NCI-H446 (cell line): ENCODE measurements at places on chromosomes 1 and 21.

GRCh38 chr1:157194731-157195520 is 56.7 kb upstream of the ETV3 start:
- DNase-seq: no peak

DNA sequence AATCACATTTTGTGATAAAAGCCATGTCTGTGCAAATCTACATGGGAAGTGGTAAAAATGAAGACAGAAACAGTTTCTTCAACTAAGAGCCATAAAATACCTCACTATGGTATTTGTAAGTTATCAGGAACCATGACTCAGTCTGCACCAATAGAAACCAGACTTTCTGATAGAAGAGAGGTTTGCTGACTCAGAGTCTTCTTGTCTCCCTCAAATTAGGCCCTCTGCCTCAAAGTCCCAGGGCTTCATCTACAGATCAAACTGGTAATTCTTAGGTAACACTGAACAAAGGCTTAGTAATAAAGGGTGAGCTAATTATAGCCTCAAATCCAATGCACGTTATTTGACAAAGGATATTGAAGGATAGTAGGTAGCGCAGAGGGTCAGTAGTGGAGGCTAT is 30.9 kb upstream of the SSX2IP start:
- no peak for DNase-seq

GRCh38 chr1:156111355-156111962 is 3.1 kb upstream of the LMNA start:
- peak; percentile 31 for DNase-seq

GRCh38 chr1:67733681-67734322 is 48.8 kb downstream of the GADD45A start:
- no peak for DNase-seq

- DNase-seq: no peak
Measured at GRCh38 chr1:25703671-25704266, 87.2 kb downstream of the MAN1C1 start.

DNA sequence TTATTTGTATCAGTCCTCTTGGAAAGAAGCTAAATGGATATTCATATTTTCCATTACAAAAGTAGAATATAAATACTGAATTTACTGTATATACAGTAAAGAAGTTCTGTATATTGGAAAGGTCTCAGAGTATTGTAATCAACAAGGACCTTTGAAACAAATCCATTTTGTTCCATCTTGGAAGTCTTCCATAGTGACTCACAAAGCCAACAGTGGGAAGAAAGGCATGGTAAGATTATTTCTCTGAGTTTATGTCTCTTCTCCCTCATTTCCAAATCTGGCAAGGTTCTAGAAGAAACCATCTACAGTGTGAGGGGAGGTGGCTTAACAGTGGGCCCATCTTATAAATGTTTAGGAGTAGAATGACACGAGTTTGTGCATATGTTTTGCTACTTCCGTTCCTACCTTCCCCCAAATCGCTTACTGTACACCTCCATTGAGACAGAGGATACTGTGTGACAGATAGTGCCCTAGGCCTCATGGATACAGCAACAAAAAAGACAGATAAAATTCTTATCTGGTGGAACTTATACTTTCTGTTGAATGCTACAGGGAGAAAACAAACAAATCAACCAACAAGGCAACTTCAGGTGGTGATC is 22.1 kb upstream of the SSX2IP start:
- DNase-seq: peak; percentile 38

DNA sequence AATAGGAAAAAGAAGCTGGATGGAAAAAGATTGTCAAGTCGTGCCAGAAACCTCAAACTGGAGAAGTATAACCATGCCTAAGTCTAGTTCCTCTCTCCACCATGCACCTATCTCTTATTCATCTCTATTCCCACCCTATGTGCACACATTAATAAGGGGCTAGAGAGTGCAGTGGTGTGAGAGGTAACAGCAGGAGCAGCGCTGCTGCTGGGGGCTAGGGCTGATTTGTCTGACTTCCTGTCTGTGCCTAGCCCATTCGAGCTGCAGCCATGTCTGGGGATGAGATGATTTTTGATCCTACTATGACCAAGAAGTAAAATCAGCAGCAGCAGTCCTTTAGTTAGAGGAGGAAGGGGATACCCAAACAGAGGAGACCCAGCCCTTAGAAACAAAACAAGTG is 43.0 kb downstream of the TRIM33 start:
- no peak for DNase-seq

DNA sequence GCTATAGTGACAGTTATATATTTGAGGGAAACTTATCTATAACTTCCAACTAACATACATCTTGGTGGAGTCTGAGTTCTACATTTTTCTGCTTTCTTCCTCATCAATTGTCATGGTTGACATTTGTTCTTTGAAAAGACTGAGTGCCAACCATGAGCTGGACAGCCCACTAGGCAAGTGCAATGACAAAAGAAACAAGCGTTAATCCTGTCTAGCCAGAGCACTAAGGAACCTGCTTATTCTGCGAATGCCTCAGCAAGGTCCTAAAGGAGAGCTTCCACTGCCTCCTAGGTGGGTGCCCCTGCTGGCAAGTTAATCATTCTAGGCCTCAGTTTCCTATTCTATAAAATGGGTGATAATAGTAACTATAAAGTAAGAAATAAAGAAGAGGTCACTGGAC is 44.8 kb downstream of the IRF2BP2 start:
- DNase-seq: no peak

- DNase-seq: no peak
Measured at GRCh38 chr21:37767984-37768383, 148.3 kb downstream of the KCNJ6 start.

DNA sequence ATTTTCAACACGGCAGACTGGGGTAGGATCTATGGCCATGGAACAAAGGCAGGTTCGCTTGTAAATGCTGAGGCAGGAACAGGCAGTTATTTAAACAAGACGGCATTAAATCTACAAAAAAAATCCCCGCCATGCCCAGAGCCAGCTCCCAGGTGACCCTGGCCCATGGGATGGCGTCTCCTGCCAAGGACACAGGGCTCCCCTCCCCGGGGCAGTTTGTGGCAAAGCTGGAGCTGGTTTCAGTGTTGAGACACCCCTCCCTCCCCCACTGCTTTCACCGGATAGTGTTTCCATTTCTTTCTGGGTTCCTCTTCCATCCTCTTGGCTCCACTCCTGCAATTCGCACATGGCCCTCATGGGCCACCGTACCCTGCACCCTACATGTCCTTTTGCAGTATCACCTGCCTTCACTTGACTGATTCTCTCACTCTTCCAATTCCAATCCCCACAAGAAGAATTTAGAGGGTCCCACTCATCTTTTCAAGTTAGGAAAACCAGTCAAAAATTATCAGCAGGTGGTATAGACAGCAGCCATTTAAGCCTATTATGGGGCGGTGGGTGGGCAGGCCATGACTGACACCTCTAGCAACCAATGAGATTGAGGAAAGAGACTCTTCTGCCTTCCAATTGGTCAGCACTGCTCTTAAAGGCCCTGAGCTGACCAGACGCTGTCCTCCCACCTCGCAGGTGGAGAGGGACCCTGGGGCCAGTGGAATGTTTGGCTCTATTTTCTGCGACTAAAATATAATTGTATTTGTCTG is 52.0 kb downstream of the OLIG1 start:
- DNase-seq: peak; percentile 34

DNA sequence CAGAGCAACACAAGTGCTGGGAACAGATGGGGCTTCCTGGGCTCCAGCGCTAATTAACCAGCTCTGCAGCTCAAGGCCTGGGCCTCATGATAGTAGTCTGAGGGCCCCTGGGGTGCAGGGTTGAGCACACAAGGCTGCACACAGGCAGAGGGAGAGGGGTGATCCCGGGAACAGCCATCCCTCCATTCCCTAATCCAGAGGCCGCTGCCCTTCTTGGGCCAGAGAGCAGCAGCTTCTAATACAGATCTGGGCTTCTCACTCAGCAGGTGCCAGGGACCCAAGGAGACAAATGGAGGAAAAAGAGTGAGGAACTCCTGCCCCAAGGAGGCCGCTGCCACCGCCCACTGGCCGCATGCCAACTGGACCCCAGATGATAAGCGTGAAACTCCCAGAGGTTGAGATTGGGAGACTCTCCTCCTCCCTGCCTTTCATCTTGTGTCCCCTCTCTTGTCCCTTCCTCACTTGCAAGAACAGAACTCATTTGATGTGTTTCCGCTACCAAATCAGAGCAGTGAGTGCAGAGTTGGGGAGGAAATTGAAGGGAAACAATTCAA is 58.0 kb upstream of the IFNAR2 start:
- no peak for DNase-seq

DNA sequence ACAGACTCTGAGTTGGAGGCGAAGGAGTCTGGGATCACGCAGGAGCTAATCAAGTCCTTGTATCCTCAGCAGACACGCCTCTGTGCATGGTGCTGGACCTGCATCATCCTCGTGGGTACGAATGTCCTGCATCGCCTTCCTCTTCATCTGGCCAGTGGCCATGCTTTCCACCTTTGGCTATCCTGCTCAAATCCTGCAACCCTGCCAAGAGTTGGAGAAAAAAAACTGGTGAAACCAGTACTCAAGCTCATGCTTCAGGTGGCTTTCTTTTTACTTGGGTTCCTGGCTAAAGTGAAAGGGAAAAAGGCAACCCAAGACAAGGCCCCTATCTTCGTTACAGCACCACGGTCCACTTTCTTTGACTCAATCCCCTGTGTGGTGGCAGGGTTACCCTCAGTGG is 8.9 kb downstream of the SETSIP start:
- DNase-seq: no peak

- peak; percentile 13 for DNase-seq
Measured at GRCh38 chr1:221884821-221885220, 142.9 kb upstream of the DUSP10 start.

GRCh38 chr1:201226178-201226514 is 35.5 kb downstream of the IGFN1 start:
- no peak for DNase-seq

- DNase-seq: no peak
Measured at GRCh38 chr21:27693376-27693775, 726.5 kb upstream of the ADAMTS5 start.

DNA sequence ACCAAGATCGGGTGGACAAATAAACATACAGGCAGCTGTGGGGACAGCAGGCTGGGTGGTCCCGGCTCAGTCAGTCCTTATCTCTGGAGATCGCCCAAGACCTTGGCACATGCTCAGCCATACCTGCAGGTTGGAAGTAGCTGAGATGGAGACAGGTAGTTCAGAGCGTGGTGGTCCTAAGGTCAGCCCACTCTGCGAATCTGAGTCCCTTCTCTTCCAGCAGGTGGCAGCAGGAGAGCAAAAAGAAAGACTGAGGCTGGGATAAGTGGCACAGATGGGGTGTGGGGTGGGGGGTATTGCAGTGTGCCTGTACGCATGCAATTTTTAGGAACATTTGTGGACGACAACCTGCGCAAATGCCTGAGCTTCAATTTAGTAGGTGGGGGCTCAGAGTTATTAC is 104.9 kb downstream of the TENT5C start:
- peak; percentile 29 for DNase-seq

GRCh38 chr21:42039911-42040351 is 29.8 kb upstream of the ZBTB21 start:
- DNase-seq: no peak

GRCh38 chr1:2050793-2051682 is 827 bp downstream of the PRKCZ start:
- DNase-seq: no peak

DNA sequence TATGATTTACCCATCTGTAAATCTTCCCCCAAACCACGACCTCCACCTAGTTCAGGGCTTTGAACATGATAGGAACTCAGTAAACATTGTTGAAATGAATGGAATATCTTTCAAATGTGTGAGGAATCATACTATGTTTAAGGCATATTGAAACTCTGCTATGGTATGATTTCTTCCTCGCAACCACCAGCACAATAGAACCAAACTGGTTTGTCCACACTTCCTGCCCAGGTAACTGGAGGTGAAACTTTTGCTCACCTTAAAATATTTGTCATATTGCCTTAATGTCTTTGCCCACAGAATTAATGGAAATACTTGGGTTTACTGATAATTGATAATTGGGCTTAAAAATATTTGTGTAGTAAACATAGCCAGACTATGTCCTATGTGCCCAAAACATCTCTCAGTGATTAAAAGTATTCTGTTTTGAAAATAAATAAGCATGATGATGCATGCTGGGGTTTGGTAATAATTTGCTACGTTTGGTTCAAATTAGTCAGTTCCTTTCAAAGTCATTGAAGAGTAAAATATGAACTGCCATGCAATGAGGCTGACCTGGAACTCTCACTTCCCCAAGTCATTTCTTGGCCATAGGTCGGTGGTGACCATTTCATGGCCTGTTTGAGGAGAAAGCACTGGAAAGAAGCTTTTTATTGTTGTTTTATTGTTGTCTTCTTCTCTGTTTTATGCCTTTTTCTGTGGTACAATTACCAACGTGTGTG is 73.3 kb downstream of the TNFSF18 start:
- no peak for DNase-seq

GRCh38 chr1:79726321-79726720 is 719.8 kb upstream of the ADGRL4 start:
- no peak for DNase-seq
